ENCODE measurements at places on chromosomes 7 and 10.
A peak's percentile ranks its signal among the peaks of the same experiment; 100 is the strongest.

- no peak for DNase-seq
Measured at GRCh38 chr7:52917982-52918578, 117.4 kb upstream of the POM121L12 start.

- DNase-seq: no peak
Measured at GRCh38 chr10:109430043-109430760, 493.1 kb downstream of the XPNPEP1 start.

DNA sequence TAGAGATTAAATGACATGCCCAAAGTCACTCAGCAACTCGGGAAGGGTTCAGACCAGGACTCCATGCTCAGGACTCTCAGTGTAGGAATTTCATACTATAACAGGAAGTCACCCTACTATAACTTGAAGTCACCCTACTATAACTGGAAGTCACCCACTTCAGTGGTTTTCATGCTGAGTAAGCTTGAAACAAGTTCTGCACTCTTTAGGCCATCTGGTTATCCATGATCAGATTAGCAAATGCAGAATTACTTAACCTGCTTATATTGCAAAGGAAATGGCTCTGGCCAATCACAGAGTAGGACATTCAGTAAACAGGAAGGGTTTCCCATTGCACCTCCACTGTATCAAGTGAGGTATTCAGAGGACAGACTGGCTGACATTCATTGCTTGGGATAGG lies 1240.4 kb downstream of the GATA3 start:
- DNase-seq: peak; percentile 96

- no peak for DNase-seq
Measured at GRCh38 chr10:79266543-79267312, 80.5 kb upstream of the PPIF start.

DNA sequence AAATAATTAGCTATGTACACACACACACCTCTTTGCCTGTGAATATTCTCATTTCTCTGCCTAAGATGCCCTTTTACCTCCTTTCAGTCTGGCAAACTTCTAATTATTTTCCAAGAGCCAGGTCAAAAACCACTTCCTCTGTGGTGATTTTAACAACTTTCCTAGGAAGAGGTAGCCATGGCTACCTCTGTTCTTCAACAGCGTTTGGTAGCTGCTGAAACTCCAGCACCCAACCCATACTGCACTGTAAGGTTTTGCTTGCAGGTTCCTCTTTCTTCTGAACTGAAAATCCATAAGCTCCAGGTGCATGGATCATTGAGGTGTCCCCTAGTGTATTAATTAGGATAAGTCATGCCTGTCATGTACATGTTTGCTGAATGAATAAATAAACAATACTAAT lies 25.6 kb downstream of the NRCAM start:
- no peak for DNase-seq

- DNase-seq: no peak
Measured at GRCh38 chr10:131477457-131478121, 166.1 kb upstream of the TCERG1L start.

GRCh38 chr7:37290731-37291130 lies 157.9 kb downstream of the ELMO1 start:
- DNase-seq: no peak

DNA sequence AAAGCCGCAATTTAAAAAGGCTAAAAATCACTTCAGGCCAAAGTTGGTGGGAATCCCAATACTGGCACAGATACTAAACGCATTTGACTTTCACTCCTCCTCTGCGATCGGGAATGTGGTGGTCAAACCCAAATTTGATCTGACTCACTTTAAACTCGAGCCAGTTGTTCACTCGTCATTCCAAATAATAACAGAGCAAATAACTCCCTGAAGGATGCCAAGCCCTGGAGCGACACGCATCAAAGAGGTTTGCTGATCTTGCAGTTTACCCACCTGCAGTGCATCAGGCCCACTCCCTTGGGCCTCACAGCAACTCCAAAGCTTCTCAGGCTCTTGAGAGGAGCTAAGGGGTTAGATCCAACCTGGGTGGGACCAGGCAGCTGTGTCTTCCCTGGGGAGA lies 12.2 kb downstream of the PTN start:
- DNase-seq: no peak

DNA sequence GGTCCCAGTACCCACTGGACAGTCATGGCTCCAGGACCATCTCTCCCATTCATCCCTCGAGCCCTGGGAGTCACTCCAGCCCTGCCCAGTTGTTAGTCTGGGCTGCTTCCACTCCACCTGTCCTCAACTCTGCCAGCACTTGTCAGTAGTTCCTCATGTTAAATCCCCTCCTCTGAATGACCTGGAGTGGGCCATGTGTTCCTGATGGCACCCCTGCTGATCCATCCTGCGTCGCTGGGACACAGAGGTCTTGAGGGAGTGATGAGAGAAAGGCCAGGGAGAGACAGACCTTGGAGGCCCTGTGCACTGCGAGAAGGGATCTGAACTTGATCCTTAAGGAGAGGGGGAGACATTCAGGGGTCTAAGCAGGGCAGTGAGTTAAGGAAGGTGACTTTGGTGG lies 174.9 kb downstream of the GRID1 start:
- DNase-seq: no peak

DNA sequence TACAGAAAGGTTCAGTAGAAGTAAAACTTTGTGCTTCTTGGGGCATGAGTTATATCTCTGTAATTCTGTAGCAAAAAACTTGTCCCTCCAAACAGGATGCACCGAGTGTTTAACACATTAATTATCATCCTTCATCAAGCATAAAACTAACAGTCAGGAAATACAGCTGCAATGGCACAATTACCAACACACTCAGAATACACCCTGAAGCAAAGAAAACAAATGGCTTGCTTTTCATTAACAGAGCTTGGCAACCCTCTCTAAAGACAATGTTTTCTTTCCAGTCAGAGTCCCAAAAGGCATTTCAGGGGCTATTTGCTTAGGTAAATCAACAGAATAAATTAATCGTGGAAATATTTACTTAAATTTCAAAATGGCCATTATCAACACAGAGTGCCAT lies 107.7 kb downstream of the ICA1 start:
- no peak for DNase-seq

GRCh38 chr10:68156373-68157185 lies 47.3 kb downstream of the MYPN start:
- DNase-seq: peak; percentile 26

DNA sequence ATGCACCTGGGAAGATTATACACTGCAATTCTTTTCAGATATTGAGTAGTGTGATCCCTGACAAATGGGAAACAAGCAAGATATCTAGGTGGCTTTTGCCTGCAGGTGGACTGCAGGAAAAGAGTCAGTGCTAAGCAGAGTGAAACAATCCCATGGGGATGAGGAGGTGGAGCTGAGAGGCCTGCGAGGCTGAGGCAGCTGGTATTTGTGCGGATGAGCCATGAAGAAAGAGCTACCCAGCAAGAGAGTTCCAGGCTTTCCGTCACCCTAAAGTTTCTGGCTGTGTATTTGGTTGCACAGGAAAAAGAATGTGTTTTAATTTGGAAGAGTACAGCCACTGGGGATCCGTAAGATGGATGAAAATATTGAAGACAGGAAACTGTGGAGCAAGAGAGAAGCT lies 714.1 kb upstream of the COBL start:
- DNase-seq: no peak

- no peak for DNase-seq
Measured at GRCh38 chr7:34011696-34012095, 106.4 kb downstream of the BMPER start.

DNA sequence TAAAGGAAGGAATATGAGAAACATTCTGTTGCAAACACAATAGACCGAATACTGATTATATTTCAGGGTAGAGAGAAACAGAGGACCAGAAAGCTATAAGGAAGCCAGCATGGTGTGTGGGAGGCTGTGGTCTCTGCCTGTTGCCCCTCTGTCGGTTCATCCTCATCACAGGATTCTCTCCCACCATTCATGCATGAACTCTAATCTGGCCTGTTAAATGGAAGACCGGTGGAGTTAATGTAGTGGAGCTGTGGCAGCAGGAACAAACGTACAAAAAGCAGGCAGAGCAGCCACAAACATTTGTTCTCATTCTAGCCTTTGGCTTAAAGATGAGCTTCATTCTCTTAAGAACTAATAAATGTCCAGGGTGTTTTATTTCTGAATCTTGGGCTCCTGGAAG lies 902.4 kb downstream of the LRMDA start:
- no peak for DNase-seq

DNA sequence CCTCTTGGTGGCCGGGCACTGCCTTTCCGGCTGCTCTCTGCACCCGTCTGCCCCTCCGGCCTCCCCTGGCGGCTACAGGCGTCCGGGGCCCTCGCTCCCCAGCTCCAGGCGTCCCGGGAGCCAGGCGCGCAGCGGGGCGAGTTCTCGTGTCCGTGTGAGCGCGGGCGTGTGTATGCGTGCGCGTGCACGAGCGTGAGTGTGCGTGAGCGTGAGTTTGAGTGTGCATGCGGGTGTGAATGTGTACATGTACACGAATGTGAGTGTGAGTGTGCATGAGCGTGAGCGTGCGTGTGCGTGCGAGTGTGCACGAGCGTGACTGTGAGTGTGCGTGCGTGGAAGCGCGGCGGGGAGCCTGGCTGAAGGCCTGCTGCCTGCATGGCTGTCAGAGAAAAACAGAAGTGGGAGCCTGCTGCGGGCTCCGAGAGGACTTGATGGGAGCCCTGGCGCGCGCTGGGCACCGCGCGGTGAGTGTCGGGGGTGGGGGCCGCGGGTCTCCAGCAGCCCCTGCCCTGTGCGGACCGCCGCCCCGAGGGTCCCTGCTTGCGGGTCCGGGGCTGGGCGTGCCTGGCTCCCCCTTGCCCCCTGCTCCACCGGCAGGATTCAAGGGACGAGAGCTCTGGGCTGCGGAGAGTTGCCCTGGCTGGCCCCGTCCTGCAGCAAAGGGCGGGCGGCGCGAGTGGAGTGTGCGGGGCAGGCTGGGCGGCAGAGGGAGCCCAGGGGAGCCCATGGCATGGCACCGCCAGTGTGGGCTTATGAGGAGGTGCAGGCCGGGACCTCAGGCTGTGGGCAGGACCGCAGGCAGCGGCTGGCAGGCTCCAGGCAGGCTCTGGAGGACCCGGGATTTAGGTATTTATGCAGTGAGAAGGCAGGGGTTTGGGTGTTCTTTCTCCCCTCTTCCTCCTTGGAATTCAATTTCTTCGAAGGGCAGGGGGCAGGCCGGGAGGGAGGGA lies 75.8 kb upstream of the EN2 start:
- no peak for DNase-seq

DNA sequence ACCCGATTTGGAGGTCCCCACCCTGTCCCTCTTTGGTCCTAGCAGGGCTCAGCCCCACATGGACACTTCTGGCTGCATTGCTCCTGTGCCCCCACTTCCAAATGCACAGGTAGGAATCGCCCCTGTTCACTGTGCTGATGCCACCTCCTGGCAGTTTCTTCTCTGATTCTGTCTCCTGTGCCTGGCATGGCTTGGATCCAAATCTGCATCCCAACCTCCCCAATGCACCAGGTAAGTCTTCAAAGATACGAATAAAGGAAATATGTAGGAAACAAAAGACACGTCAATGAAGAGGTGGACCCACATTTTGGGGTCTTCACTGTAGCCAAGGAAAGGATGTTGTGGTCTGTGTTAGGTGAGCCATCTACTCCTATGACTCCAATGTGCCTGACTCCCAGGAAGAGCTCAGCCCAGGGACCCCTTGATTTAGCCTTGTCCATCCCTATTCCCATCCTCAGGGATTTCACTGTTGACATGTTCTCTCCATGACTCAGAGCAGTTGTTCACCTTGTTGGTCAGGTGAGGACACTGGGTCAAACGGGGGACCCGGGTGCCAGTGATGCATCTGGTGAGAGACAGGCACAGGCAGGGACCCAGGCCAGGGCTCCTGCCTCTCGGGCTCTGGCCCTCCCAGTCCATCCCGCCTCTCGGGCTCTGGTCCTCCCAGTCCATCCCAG lies 341.8 kb downstream of the CXCL12 start:
- no peak for DNase-seq

DNA sequence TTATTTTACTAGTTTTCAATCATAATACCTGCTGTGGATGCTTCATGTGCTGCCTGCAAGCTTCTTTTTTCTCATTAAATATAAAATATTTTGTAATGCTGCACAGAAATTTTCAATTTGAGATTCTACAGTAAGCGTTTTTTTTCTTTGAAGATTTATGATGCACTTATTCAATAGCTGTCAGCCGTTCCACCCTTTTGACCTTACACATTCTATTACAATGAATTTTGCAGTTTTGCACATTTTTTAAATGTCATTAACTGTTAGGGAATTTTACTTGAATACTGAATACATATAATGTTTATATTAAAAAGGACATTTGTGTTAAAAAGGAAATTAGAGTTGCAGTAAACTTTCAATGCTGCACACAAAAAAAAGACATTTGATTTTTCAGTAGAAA lies 103.0 kb downstream of the PTEN start:
- DNase-seq: no peak

DNA sequence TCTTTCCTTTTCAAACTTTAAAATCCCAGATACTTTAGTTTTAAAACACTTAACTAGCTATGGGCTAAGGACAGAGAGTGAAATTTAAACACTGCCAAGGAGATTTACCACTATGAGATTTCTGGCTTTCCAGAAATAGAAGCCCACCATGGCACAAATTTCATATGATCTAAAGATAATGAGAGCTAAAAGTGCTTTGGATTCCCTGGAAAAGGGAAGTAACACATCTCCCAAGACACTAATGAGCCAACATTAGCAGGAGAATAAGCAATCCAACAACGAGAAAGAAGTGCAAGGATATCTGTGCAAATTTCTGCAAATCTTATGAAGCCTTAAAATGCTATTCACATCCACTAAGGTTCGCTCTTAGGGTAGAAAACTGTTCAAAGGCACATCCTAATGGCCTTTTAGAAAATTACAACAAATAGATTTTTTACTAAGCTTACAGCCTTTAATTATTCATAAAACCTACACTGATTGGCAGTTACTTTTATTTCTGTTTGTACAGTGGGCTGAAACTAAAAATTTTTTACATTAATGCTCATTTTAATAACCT lies 100.3 kb downstream of the RAPGEF5 start:
- DNase-seq: no peak

- no peak for DNase-seq
Measured at GRCh38 chr7:45052011-45052410, 36.8 kb downstream of the NACAD start.

DNA sequence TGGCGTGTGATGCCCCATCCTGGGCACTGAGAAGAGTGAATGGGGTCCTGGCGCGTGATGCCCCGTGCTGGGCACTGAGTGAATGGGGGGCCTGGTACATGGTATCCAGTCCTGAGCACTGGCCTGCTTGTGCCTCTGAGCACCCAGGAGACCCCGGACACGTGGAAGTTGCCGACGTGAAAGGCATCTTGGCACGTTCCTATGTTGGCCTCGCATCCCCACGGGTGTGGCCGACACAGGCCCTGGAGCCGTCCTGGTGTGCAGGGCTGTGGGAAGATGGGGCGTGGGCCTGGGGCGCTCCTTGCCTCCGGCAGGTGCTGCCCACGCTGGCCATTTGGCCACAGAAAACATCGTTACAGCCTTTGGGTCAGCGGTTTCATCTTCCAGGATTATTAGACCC lies 35.5 kb downstream of the CFAP46 start:
- no peak for DNase-seq
